Epithelial cell of esophagus (primary cell): ENCODE measurements at places on chromosomes 2 and 18.

DNA sequence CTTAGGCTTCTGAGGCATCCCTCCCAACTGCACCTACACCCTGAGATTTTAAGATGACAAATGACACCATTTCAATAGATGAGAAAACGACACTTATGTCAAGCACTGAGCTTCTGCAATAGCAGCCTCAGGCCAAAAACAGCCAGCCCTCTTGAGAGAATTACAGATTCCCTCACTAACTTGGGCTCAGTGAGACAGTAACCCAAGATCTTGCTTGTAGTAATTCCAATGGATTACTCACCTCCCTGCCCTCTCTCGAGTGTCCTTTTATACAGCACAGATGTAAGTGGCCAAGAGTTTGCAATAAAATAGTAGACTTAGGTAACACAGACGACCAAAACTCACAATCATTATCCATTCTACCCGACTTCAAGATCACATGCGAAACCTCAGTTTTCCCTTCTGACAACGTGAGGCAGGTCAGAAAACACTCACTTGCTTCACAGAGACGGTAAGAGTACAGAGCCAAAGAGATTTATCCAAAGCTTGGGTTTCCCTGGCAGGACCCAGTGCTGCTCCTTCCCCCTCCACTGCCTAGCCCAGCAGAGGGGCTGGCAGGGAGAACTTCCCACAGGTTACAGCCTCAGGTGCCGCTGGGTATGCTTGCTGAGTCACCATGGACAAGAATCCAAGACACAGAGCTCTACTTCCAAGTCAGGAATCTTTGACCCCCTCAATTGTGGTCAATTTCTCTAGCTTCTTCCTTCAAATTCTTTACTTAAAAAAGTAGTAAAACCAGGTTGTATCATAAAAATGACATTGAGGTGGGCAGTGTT, 181.4 kb downstream of the MYO5B start:
- DNase-seq = peak; percentile 56

GRCh38 chr18:8052237-8052701, 485.2 kb downstream of the PTPRM start:
- peak; percentile 37 for DNase-seq

DNA sequence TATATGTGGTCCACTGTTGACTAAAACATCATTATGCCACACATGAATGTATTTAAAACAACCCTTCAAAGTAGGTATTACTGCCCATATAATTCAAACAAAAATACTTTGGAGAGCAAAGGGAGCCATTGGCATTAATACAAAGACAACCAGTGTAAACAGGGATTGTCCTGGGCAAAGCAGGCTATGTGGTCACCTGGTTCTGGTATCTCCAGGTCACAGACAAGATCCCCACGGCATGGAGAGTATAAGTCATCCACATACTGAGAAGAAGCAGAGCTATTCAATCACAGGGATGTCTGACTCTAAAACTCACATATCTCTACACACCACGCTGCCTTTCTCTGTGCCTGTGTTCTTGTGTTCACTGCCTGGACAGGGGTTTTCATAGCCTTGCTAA, 81.4 kb upstream of the BZW1 start:
- no peak for DNase-seq

- no peak for DNase-seq
These were observed 37.6 kb downstream of the GLI2 start for GRCh38 chr2:120773186-120773800.

DNA sequence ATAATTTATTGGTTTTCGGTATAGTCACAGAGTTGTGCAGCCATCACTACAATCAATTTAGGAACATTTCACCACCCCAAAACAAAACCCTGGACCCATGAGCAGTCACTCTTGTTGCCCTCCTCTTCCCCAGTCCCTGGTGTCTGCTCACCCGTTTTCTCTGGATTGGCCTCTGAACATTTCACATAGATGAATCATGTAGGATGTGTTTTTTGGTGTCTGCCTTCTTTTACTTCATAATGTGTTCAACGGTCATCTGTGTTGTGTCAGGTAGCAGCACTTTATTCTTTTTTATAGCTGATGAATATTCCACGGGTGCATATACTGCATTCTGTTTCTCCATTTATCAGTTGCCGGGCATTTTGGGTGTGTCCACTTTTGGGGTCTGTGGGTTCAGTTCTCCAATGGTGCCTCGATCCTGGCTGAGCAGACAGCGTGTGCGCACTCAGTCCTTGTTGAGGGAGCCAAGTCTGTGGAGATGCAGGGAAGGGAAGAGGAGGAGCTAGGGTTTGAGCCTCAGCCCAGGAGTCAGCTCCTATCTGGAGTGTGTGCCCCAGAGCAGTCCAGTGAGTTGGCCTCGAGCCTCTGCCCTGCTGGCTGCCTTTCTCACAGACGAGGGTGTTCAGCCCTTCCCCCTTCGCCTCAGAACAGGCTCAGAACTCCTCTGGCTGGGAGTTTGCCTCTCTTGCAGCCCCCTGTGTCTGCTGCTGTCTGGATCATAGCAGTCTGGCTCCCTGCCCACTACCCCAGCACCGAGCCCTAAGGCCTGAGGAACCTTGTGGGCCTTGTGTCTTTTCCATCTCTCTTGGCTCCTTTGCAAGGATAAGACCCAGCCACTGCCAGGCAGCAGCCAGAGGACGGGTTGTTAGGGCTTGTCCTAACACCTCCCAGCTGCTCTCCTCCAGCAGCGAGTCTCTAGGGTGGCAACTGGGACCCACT, 18.0 kb downstream of the C2orf74 start:
- peak; percentile 54 for DNase-seq

GRCh38 chr18:6730416-6731221, 1.1 kb downstream of the ARHGAP28 start:
- no peak for DNase-seq

GRCh38 chr2:10042301-10043161, 819 bp upstream of the KLF11 start:
- DNase-seq = peak; percentile 16

DNA sequence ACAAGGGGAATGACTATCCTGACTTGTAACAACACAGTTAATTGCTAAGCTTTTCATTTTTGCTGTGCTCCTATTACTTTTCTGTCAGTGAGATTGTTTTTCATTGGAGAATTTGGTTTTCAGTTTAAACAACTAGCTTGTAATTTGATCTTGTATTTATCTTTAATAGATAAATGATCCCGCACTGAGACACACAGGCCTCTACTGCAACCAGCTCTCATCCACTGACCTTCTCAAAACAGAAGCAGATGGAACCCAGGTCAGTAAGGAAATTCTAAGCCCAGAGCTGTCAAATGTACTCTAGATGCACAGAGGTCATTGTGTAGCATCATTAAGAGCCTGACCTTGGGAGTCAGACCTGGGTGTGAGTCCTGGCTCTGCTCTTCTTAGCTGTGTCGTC, 30.7 kb downstream of the PTRHD1 start:
- DNase-seq = no peak

DNA sequence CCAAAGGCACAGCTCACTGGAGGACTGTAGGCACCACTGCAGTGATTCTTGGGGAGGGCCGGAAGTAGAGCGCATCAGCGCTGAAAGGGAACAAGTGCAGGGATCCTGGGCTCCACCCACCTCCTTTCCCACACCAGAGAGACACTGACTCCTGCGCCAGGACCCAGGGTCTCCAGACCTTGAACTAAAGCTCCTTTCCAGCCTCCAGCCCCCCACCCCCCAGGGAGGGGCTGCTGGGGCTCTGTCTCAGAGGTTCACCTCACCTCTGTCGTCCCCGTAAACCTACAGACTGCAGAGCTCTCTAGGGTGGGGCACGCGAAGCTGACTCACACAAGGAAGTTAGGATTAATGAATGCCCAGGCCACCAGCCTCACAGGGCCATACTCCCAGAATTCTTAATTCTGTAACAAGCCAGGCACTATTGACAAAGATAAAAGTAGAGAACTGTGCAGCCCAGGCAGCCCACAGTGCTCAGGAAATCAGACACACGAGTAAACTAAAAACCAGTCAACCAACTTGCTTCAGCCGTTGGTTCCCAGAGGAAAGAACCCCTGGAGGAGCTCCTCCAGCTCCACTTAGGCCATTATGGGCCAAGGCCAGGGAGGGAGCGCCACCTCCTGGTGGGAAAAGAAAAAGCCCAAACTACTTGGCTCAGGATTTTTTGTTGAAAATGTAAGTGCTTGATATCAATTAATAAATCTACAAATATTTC, 45.1 kb upstream of the ACAA2 start:
- DNase-seq = peak; percentile 81

- no peak for DNase-seq
These were observed 76.6 kb upstream of the B3GNT7 start for GRCh38 chr2:231318954-231319353.

GRCh38 chr2:159201360-159202063, 85.0 kb downstream of the WDSUB1 start:
- no peak for DNase-seq
